ENCODE measurements at places on chromosomes 4 and X.

DNA sequence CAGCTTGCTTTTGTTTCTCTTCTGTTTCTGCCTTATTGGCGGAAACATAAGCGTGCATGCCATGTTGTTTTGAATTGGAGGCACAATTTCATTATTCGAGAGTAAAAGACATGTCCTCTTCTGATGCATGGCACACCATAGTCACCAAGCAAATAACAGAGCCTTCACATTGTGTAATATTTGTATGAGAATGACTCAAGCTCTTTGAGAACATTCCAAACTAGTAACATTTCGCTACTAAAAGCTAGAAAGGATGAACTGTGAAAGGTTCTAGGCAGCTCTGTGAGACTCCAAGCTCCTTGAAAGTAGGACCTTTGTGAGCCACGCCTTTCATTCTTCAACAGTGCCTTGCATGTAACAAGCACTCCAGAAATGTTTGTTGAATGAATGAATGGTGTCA is 9.2 kb upstream of the ANXA3 start:
- no peak for DNase-seq

DNA sequence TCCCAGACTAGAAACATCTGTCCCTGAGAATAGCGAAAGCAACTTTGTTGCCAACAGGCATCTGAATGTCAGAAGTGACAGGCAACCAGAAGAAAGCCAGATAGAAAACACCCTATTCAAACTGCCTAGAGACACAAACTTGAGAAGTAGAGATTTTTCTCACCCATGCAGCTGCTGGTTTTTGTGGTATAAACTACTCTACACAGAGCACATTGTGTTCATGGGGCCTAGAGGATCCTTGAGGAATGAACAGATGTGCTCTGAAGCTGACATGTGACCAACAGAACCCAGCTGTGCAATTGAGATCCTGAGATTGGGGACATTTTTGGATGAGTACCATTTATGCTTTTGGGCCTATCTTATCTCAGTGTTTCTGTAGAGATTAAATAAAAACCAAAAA is 63.6 kb upstream of the NRK start:
- no peak for DNase-seq

GRCh38 chr4:158068068-158068467 is 104.8 kb downstream of the GASK1B start:
- DNase-seq: no peak

DNA sequence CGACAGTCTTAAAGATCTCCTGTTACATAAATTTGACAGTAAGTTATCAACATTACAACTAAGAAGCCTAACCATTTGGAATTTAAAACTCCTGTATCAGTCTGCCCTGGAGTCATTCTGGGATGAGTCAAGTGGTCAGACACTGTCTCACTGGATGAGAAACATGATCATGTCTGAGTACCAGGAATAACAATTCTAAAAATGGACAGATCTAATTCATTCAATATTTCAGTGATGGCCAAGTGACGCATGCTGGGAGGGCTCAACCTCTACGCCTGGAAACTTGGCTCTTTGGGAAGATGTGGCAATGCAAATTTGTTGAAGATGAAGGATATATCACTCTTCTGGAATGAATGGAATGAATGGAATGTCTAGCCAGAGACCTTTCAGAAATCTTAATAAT is 1427.2 kb downstream of the STIM2 start:
- no peak for DNase-seq

DNA sequence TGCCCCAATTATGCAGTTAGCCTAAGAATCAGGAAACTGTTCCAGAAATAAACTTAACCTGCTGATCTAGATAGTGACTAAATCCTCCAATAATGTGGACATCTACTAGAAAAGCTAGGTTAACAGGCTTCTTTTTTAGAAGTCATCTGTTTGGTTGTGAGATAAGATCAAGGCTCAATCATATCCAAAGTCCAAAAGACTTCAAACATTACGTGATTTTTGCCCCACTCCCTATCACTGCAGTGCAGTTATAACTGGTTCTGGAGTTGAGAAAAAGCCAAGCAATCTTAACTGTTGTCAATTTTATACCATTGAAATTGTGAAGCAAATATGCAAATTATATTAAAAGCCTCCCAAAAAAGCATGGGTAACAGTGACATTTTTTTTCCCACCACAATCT is 781.4 kb downstream of the KLHL13 start:
- no peak for DNase-seq

GRCh38 chr4:176189891-176190795 is 5.2 kb downstream of the SPATA4 start:
- no peak for DNase-seq
